ENCODE measurements at places on chromosomes 1 and 21.
A peak's percentile ranks its signal among the peaks of the same experiment; 100 is the strongest.

GRCh38 chr21:35044128-35044527 is 5.0 kb downstream of the RUNX1 start:
- DNase-seq, result no peak

GRCh38 chr1:147156642-147157041 is 15.6 kb downstream of the PRKAB2 start:
- no peak for DNase-seq

DNA sequence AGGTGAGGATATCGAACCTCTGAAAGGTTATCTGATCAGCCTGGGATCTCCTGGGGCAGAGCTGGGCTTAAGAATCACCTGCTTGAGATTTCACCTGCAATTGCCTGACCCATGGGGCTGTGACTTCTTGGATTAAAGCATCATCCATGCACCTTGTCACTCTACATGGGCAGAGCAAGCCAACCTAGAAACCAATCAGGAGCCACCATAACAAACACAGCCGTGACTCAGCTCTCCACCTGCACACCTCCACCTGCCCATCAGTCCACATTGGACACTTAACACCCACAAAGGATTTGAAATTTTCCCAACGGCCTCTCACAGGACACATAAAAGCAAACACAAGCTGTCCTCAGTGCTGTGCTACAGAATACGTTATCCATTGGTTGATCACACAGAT is 35.1 kb upstream of the ETS2 start:
- DNase-seq, result no peak

GRCh38 chr1:222613627-222614026 is 4.3 kb upstream of the MIA3 start:
- DNase-seq, result no peak

DNA sequence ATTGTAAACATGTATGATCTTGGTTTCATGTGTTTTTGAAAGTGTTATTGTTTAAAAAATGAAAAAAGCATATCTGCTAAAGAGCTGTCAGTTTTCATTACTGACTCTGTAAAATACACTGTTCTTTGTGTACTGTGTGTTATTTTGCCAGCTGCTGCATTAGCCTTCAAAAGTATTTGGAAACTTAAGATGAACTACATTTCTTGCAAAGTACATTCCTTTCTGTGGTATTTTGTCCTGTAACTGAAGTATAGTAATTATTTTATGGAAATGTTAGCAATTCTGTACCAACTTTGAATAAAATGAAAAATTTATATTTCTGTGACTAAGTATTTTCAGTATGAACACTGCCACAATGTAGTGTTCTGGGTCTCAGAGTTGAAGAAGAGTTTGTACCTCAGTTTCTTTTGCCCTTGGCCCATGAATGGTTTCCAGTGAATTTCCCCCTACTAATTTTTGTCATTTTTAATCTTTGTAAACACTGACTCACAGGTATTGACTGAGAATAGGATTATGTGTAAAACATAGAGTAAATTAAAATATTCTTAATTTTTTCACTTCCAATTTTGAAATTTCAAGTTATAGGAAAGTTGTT is 32.7 kb downstream of the MRPS6 start:
- DNase-seq, result no peak

- DNase-seq, result no peak
Measured at GRCh38 chr1:41428738-41429640, 55.5 kb downstream of the EDN2 start.

DNA sequence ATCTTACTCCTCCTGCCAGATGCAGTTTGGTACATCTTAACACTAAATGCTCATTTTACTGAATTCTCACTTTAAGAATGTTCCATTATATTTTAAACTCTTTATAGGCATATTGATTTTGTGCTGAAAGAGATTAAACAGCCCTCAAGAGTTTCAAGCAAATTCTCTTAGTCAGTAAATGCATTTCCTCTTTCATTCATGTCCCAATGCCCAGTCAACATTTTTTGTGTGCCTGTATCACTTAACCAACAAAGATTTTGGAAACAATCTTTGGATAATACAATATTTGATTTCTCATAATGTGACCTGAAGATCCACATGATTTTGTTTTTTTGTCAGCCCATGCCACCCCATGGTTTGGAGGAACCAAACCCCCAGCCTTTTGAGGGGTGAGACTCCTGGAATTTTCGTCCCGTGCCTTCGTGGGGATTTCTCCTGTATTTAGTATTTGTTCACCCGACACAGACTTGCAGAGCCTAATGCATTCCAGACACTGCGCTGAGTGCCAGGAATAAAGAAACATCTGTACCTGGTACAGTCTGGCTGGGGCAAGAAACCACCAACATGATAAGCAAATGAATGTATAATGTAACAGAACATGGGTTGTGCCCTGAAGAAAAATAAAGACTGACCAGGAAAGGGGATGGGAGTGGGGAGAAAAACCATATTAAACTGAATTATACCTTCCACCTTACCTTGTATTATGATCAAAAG is 47.1 kb upstream of the ETS2 start:
- DNase-seq, result no peak

DNA sequence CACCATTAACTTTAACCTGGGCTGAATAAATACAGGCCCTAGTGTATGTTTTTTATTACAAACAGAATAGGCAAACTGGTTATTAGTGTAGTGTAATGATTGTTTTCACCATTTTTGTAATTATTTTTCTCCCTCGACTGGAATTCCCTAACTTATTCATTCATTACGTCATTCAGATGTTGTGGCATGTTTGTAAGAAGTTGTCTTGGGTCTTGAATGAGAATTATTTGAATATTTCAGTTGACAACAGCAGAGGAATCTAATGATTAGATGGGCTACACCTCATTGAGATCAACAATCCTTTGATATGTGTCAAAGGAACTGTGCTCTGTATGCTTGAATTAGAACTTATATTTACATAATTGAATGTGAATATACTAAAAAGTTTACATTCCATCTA is 12.8 kb downstream of the XCL1 start:
- DNase-seq, result no peak

- no peak for DNase-seq
Measured at GRCh38 chr1:235045034-235045690, 83.5 kb downstream of the TOMM20 start.

- no peak for DNase-seq
Measured at GRCh38 chr1:223750730-223751570, 38.6 kb downstream of the CAPN2 start.

GRCh38 chr1:228827019-228827418 is 91.7 kb downstream of the RHOU start:
- no peak for DNase-seq

DNA sequence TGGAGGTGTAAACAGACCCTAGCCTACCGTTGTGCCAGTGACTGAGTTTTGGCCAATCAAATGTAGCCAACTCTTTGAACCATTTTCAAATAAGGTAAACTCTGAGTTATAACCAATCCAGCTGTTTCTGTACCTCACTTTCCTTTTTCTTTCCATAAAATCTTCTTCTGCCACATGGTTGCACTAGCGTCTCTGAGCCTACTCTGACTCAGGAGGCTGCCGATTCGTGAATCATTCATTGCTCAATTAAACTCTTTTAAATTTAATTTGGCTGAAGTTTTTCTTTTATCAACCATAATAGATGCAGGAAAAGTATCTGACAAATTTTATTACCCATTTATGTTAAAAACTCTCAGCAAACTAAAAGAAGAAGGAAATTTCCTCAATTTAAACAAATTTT is 111.5 kb upstream of the LYPLAL1 start:
- DNase-seq, result no peak

GRCh38 chr1:168086438-168086837 is 50.3 kb downstream of the GPR161 start:
- DNase-seq, result no peak

- no peak for DNase-seq
Measured at GRCh38 chr1:230456478-230456877, 30.3 kb upstream of the PGBD5 start.

GRCh38 chr1:48851638-48852037 is 74.9 kb upstream of the BEND5 start:
- DNase-seq, result no peak

DNA sequence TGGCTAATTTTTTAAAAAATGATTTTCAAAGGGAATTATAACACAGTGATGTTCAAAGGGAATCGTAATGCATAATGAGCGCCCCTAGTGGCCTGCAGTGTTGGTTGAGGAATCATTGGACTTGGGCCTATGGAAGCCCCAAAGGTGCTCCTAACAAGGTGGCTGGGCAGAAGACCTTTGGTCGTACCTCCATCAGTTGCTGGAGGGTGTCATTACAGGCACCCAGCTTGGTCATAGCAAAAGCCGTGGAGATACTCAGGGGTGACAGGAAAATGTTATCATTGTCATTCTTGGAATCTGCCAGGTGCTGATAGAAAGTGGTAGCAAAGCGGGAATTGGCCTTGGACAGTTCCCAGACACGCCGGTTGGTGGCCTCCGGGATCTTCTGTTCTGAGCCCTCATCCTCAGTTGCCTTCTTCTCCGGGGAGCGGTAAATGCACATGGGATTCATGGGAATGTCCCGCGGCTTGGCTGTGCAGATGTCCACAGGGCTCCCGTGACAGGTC is 2.7 kb downstream of the SERPINC1 start:
- no peak for DNase-seq

- DNase-seq, result no peak
Measured at GRCh38 chr1:231591466-231591865, 35.1 kb upstream of the DISC1 start.

GRCh38 chr1:38481871-38482826 is 377.4 kb downstream of the RRAGC start:
- no peak for DNase-seq

DNA sequence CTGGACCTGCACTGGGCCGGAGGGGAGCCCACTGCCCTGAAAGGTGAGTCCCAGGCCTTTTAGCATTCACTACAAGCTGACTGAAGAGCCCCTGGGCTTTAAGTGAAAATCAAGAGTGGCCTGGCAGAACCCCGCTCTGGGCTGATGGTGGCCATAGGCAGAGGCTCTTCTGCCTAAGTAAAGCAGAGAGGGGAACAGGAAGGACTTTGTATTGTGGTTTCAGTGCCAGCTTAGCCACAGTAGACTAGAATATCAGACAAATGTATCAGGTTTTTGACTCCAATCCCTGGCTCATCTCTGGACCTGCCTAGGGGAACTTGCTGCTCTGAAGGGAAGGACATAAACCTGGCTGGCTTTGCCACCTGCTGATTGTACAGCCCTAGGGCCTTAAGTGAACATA is 10.2 kb upstream of the HENMT1 start:
- no peak for DNase-seq

DNA sequence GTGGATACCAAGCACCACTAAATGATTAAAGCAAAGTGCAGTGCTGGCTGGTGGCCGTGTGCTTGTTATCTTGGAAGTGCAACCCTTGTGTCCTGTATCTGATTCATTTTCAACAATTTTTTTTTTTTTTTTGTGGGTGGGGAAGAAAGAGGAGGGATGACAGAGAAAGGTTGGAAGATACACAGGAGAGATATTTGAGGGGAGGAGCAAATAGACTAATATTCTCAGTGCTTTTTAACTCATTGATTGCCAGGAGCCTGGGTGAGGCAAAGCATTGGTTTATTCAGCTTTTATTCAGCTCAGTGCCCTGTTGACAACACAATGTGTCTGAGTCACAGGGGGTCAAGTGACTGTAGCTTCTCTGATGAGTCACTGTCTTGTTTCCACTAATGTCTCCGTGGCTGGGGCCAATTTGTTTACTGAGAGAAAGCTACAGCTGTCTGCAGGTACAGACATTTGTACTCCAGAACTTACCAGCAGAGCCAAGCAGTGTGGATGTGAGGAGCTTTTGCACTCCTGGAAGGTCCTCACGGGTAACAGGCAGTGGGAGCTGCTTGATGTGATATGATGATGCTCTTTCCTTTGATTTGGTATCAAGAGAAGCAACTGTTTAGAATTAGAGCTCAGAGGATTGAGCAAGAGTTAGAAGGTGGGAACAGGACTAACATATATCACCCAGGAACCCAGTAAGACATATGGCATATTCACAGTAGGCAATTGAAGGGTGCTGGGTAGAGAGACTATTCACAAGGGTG is 23.6 kb upstream of the DNM3 start:
- no peak for DNase-seq

GRCh38 chr1:156579472-156579871 is at the start of gene TTC24:
TTC24 (plus strand) TSS chr1:156579723; CDS start chr1:156581365, 1,642 bp downstream.
- DNase-seq, result no peak

GRCh38 chr1:212070720-212071302 is 35.3 kb downstream of the DTL start:
- peak; percentile 17 for DNase-seq

DNA sequence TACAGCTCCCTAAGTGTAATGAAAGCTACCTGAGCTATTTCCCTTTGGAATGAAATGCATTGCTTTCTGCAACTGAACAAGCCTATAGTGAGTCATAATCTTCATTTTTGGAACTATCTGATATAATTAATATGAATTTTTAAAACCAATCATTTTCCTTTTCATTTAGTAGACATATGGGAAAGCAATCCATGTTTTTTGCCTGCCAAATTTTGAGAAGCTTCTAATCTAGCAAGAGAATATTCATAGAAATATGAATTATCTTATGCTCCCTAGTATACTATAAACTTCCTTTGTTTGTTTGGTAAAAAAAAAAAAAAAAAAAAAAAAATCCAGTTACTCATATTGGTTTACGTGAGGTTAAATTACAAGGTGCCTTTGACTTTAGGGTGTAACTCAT is 68.3 kb downstream of the PLPPR4 start:
- DNase-seq, result no peak

- no peak for DNase-seq
Measured at GRCh38 chr1:147630447-147630846, 39.9 kb downstream of the ACP6 start.

DNA sequence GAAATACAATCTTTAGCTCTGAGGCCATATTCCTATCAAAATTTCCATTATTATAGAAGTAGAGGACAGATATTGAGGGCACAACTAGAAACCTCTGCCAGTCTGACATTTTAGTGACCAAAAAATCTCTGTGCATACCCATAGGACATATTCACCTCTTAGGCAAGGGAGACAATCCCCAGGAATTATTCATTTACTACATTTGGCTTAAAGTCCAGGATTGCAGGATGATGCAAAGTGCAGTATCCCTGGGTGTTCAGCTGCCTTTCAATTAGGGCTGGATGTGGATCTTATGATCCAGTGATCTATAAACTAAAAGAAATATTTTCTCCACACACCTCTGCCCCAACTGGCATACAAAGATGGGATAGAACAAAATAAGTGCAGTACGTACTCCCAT is 50.9 kb downstream of the PTGS2 start:
- DNase-seq, result no peak

GRCh38 chr1:38745476-38746401 is 113.8 kb downstream of the RRAGC start:
- DNase-seq, result no peak

DNA sequence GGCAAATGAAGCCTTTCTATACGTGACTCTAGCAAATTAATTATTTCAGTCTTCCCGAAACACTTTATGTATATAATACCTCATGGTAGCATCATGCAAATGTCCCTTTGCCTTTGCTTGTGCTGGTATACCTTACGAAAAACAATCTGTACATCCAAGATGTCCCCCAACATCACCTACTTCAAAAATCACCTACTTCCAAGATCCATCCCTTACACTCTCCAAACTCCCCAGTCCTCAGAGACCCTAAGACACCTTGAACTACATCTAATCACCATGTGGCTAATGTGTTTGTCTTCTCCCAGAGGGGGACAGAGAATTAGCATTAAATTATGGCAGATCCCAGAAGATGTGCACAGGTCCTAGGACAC is 46.5 kb upstream of the CRNN start:
- DNase-seq, result no peak

- DNase-seq, result no peak
Measured at GRCh38 chr1:167210966-167211674, 9.6 kb upstream of the POU2F1 start.

GRCh38 chr1:41713141-41713540 is 205.6 kb downstream of the HIVEP3 start:
- no peak for DNase-seq

- DNase-seq, result no peak
Measured at GRCh38 chr21:15568516-15568915, 161.3 kb upstream of the USP25 start.

GRCh38 chr1:193806079-193807048 is 620.0 kb upstream of the B3GALT2 start:
- no peak for DNase-seq
